ENCODE measurements at places on chromosomes 6 and 20.

- DNase-seq: peak; percentile 85
Observed at GRCh38 chr20:48656661-48657211, 171.1 kb downstream of the PREX1 start.

DNA sequence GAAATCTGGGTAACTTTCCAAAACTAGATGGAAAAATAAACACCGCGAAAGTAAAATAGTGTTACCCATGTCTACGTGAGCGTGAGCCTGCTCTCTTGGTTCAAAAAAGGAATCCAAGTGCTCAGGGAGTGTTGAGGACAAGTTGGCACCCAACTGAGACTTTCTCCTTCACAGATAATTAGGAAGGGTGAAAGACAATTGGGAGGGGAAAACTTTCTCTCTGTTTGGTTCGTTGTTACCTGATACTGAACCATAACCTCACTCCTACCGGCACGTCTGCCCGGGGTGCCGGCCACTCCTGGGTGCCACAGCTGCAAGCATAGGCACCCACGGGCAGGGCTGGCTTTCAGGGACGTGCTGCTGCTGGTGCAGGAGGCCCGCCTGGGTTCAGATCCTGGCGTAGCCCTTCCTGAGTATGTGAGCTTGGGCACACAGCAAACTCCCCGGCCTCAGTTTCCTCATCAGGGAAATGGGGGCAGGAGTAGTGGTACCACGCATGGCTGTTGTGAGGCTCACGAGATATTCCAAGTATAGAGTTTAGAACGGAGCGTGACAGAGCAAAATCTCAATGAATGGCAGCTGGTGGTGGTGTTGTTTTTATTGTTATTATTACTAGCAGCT, 38.2 kb upstream of the PMEPA1 start:
- no peak for DNase-seq

DNA sequence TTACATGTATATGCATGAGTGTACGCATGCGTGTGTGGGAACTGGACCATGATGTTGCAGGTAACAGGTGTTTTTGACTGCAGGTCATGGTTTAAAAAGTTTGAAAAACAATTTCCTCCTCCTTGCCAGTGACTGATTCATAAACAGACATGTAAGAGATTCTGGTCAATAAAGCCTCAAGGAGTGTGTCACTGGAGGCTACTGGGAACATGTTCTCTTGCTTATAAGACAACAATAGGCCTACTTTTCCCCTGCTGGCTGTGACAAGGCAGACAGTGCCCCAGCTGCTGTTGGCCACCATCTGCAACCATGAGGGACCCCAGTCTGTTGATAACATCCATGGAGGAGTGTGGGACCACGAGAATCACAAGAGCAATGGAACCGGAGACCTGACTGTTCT, 12.7 kb downstream of the LEMD2 start:
- no peak for DNase-seq

GRCh38 chr6:32393665-32394420, 13.1 kb downstream of the BTNL2 start:
- DNase-seq: no peak

DNA sequence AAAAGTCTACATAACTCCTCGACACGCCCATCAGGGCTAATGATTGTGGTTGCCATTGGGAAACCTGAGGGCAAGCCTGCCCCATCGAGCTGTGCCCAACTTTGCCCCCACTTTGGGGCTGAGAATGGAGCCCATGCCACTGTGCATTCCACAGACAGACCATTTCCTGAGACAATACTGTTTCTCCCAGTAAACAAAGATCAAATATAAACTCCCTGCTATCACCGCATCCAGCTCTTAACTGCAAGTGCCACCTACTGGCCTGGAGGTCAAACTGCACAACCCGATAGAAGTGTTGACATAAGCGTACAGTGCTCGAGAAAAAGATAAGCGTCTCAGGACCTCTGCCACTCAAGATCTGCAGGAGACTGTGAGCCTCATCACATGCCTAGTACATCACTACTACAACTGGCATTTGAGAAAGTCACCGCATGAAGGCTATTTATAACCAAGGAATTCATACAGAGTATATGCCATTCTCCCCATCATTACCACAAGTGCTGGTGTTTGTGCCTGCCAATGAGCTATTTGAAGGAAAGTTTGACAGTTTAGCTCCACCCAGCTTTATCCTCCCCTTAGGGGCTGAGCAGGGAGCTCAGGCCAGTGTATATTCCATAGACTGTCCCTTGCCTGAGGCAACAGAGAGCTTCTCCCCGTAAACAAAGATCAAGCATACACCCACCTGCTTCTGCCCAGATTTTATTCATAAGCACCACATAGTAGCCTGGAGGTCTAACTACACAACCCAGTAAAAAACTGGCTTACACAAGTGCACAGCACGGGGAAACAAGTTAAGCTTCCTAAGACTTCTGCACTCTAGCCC, 4.5 kb upstream of the DEFB126 start:
- no peak for DNase-seq

GRCh38 chr20:46333161-46333991, 25.1 kb upstream of the CDH22 start:
- no peak for DNase-seq

- DNase-seq: peak; percentile 73
Observed at GRCh38 chr6:52233975-52234823, 10.1 kb downstream of the IL17F start.

GRCh38 chr6:21731411-21732031, 138.0 kb downstream of the SOX4 start:
- no peak for DNase-seq

DNA sequence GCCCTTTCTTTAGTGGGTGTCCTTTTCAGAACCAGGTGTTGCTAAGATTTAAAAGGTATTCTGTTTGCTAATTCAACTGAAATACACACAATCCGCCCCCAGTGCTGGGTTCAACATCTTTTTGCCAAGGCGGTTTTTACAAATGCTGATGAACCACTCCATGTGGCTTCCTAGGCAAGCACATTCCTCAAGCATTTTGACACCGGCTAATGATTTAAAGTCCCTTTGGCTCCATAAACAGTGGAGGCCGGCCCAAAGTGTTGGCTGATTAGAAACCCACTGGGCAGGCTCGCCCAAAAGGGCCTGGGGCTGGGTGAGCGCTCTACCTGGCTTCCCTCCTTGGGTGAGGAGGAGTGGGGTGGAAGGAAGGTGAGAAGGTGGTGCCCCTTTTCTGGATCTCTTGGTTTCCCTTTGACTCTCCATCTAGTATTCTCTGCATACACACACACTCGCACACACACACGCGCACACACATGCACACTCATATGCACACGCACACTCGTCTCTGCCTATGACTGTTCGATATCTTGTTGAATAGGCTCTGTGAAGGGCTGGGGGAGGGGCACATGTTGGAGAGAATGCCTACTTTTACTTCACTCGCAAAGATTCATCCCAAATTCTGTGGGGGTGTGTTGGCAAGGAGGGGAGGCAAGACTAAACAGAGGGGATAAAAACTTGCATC, 66.7 kb upstream of the ARMC2 start:
- DNase-seq: peak; percentile 45

DNA sequence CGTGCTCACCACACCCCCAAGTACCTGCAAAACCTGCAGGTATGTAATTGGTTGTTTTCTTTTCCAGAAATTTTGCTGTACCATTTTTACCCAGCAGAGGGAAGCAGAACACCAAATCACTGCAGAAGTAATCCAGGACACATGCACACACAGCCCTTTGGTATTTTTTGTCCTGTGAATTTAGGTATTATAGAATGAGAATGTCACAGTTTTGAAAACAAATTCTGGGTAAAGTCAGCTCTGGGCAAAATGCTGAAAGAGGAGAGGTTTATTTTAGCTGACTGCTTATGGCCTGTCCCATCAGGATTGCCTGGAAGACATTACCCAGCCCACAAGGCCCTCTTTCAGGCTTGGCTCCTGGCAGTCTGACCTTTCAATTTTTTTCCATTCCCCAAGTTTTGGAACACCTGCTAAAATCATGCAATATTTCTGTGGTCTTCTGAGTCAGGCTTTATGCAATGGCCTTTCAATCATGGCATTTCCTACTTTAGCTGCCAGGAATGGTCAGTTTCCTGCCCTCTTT, 3.5 kb upstream of the EFHC1 start:
- peak; percentile 57 for DNase-seq

DNA sequence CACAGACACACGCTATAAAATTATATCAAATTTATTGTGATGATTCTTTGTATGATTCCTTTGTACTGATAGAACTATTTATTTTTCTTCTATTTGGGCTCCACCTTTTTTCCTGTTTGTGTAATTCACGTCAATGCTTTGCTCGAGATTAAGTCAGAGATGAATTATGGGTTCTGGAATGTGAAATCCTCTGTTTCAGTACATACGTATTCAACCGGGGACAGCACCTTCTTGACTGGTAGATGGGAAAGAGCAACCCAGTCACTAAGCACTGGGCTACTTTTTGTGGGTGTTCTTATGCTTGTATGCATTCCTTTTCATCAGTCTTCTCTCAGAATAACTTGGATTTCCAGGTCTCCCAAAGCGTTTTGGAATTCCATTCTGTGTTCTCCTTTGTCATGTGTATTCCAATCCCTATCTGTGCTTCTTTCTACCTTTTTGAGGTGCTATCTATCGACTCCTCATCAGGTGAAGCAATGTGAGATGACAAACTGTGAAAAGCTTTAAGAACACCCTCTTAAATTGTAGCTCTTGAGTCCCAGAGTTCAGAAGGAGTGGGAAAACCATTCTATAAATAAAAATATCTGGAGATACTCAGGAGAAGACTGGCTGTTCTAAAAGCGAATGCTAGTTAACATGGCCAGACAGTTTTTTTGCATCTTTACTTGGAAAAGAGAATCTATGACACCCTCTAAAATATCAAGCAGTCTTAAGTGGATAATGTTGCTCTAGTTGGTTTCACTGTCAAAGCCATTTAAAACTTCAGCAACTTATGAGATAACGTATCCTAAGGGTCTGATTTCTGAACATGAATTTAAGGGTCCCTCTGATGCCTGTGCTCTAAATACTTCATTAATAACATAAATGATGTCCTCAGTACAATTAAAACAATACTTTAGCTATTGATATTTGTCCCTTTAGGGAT, 197.7 kb upstream of the PREP start:
- no peak for DNase-seq

- no peak for DNase-seq
Observed at GRCh38 chr6:163255265-163255664, 159.3 kb upstream of the QKI start.

DNA sequence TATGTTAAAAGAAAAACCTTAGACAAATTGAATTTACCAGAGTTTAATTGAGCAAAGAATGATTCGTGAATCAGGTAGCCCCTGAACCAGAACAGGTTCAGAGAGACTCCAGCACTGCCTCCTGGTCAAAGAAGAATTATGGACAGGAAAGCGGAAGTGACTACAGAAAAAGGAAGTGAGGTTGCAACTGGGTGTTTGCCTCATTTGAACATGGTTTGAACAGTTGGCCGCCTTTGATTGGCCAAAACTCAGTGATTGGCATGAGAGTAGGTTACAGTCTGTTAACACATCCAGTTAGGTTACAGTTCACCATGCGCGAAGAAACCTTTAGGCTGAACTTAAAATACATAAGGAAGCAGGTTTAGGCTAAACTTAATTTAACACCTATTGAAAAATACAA, 248.8 kb downstream of the TFAP2A start:
- DNase-seq: no peak

DNA sequence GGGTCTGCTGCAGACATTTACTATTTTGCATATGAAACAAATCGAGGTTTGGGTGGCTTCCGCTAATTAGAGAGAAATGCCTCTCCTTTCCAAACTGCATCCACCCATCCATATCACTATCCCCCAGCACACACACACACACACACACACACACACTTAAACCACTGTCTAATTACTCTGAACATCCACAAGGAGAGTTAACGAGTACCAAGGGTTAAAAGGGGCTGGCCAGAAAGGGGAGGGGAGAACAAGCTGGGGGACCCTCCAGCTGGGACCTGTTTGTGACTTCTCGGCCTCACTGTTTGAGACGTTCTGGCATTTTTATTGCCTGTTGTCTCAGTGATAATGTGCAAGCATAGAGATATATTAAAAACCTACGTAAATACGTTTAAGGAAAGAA, 261.2 kb downstream of the FOXC1 start:
- no peak for DNase-seq

DNA sequence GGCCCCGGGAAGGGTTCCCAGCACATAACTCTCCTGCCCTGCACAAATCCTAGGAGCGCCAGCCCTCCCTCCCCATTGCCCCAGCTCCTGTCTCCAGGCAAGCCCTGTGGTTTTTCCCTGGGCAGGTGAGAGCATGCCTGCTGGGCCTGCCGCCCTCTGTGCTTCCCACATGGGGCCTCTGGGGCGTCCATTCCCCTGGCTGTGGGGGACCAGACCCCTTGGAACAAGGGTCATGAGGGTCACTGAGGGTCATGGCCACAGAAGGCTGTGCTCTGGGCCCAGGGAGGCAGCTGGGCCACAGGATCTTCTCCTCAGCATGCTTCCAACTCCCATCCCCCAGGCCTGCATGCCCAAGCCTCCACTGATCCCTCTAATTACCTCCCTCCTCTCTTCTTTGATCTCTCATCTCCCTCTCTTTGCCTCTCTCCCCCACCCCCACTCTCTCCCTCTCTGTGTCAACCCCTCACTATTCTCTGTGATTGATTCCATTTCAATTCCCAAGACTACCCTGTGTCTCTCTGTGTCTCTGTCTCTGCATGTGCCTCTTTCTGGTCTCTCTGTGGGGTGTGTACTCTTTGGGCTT, 6.1 kb downstream of the MDFI start:
- DNase-seq: peak; percentile 29

DNA sequence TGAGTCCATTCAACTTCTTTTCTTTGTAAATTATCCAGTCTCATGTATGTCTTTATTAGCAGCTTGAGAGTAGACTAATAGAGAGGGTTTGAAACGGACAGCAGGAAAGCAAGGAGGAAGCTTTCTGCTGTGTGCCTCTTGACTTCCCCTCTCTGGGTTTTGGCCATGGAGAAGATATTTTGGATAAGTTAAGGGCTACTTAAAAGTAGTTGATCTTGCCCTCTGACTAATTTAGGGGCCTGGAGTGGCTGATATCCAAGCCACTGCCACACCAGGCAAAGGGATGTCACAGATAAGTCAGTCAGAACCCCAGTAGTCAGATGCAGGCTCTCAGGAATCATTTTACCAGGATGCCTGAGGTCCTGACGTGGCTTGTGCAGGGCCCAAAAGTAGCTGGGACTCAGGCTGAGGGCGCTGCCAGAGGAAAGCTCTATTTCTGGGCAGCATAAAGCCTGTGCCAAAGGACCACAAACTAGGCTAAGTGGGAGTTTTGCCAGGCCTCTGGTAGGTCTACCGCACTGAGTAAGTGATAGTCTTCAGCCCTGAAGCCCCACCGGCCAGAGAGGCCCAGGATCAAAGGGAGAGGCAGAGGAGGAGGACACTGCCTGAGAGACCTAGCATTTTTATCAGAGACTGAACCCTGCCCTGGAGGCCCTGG, 41.6 kb upstream of the IYD start:
- no peak for DNase-seq
